ENCODE measurements at places on chromosomes 3 and 15.

- DNase-seq: no peak
These were observed 55.8 kb downstream of the TRPC1 start for GRCh38 chr3:142779591-142779990.

DNA sequence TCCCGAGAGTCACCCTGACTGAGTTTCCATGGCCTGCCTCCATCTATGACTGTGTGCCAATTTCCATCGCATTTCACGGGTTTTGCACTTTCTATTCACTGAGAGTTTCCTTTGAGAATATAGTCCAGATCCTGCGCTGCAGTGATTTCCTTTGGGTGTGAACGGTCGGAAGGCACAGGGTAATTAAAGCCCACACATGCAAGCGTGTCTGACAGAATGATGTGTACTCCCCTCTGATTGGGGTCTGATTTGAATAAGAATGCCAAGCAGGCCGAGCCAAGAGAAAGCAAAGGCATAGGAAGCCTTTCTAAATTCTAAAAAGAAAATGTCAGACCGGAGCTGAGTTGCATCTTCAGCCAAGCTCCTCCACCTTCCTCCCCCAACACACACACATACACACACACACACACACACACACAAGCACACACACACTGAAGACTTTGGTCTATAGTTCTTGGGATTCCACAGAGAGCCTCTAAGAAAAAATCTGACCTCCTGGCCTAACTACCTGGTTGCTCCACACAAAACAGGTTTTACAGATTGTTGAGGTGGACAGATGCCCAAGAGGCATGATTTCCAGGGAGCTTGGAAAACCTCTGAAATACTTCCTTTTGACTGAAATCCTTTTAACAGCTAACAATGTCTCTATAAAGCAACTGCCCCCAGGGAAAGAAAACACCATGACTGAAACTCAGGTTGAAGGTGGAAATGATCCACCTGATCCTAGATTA lies 59.7 kb upstream of the LRRN1 start:
- DNase-seq: no peak

DNA sequence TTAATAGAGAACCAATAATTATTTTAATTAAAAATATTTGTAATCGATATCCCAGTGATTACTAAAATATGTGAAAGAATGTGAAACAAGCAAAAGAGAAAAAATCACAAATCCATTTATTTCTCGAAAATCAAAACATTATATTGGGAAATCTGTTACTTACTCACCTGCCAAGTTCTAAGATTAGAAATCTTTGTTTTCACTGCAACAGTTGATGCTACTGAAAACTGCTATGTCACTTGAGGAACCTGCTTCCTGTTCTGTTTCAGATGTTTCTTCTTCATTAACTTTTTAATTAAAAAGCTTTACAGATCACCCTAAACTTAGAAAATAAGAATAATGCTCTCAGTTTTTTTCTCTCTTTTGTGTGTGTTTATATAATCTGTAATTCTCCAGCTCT lies 13.7 kb upstream of the DPH6 start:
- no peak for DNase-seq

GRCh38 chr15:82647045-82647834 lies at the start of gene CPEB1:
Gene CPEB1 (minus strand): TSS chr15:82647363. CDS start chr15:82628459, 18,904 bp downstream.
- no peak for DNase-seq

- no peak for DNase-seq
These were observed 198.7 kb downstream of the TNIK start for GRCh38 chr3:171261487-171261886.

DNA sequence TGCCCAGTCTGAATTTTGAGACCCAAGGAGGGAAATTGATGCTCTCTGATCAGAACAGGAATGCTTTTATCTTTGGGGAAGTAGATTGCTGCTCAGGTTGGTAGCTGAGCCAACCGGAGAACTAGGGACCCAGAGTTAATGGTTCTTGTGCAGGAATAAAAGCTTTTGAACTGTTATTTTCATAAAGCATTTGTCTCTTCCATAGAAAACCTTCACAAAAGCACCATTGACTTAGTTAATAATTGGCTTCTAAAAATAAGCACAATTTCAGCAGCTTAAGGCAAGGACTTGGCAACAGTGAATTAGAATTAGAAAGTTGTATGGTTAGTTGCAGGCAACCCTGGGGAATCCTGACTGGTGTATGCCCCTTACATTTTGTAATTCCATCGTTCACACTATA lies 53.8 kb downstream of the MAP2K1 start:
- no peak for DNase-seq

- DNase-seq: no peak
These were observed 34.1 kb upstream of the WNT5A start for GRCh38 chr3:55521064-55521737.

GRCh38 chr3:101828691-101829436 lies 20.4 kb upstream of the NFKBIZ start:
- DNase-seq: no peak

DNA sequence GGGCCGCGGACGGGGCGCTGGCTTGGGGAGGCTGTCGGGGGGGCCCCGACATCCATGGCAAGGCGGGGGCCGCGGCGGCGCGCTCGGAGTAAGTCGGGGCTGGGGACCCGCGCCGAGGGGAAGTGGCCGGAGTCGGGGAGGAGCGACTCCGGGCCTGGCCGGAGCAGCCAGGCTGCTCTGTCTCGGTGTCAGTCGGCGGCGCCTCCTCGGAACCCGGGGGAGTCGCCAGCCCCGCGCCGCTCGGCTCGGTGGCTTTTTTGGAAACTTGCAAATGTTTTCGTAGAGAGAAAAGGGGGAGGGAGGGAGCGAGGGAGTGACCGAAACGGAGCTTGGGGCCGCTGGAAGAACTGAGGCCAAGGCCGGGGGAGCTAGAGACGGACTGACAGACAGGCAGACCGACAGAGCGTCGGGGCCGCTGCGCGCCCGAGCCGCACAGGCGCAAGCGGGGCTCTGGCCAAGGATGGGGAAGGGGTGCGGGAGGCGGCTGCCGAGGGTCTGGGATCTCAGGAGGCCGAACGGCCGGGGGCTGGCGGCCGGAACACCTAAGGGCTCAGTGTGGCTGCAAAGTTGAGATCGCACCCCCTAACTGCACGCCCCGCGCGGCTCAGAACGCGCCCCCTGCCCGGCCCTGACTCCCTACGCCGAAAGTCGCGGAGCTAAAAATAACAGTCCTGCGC lies 5.0 kb downstream of the PTH1R start:
- DNase-seq: no peak

DNA sequence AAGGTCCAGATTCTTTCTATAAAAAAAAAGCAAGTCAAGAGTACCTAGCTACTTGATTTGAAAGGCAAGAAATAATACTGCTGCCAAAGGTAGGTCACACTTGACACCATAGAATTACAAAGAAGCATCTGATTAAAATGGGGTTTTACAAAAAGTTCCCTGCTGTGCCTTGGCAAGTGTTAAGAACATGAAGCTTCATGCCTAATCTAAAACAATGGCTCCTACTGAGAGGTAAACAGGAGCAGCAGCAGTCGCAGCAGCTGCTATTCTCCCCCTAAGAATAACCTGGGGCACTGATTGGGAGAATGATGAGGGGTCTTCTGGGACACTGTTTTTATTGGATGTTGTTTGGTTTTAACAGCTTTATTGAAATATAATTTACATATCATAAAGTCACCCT lies 14.1 kb downstream of the UBP1 start:
- DNase-seq: peak; percentile 40

- no peak for DNase-seq
These were observed 19.1 kb downstream of the FAM81A start for GRCh38 chr15:59457103-59457502.

DNA sequence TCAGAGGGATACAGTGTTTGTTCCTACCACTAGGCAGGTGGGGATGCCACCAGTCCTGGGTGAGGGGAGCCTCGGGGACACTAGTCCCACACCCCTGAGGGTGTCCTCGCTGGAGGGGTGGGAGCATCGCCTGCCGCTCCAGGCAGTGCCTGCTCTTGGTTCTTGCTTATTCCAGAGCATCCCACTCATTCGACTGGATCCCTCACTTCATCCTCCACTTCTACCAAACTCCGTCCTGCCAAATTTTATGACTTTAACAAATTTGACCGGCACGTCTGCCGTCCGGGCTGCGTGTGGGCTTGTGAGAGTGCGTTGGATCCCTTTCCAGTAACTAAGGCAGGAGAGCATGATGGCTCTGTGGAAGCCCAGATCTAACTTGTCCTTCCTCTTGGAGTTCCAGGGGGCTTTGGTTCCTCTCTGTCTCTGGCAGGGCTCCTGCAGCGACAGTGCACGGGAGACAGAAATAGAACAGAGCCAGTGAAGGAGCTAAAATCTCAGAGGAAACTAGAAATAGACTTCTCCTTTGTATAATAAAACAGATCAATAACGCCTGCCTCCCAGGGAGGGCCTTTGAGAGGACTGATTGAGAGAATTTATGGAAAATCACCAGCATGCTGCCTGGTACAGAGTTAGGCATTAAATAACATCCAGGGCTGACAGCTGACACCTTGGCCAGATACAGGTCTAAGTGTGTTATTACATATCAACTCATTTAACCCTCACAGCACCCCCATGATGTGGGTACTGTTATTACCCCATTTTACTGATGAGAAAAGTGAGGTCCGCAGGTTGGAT lies 34.5 kb downstream of the MGLL start:
- no peak for DNase-seq

- no peak for DNase-seq
These were observed 189.4 kb upstream of the GOLGA6L4 start for GRCh38 chr15:84046064-84046637.

GRCh38 chr3:191198480-191198879 lies 561 bp upstream of the OSTN start:
- DNase-seq: no peak

DNA sequence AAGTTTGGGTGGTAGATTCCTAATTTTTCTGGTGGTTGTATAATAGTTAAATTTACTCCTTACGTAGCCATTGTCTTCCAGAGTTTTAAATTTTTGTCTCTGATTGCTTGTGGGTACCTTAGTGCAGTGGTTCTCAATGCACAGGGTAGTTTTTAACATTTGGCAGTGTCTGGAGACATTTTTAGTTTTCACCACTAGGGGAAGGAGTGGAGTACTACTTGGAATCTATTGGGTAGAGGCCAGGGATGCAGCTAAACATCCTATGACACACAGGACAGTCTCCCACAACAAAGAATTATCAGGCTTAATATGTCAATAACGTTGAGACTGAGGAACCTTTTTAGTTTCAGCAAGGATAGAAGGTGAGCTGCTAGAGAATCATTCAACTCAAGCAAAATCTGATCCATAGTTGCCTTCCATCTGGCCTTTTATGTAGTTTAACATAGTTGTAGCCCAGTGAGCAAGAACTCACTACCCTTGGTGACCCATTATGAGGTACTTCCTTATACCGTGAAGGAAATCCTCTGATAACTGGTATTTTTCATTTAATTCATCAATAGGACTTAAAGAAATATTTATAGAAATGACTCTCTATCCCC lies 8.6 kb upstream of the STX19 start:
- no peak for DNase-seq

- DNase-seq: no peak
These were observed 107.5 kb upstream of the SLC2A2 start for GRCh38 chr3:171133796-171134569.

GRCh38 chr3:128004661-128005060 lies 47.6 kb upstream of the SEC61A1 start:
- DNase-seq: no peak

DNA sequence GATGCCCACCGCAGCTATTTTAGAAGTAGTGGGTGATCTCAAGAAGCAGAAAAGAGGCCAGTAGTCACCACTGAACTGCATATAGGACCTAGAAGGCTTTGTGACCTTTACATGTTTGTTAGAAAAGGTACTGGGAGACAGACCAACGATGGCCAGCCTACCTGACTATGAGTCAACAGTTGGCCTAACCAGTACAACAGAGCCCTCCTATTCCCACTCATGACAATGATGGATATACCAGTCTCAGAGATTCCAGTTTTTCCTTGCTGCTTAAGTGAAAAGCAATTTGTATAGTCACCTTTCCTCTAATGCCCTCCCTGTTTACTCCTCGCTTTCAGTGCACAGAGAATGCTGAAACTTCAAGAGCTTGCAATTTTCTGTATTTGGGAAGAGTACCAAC lies 86.6 kb upstream of the PPIB start:
- no peak for DNase-seq

DNA sequence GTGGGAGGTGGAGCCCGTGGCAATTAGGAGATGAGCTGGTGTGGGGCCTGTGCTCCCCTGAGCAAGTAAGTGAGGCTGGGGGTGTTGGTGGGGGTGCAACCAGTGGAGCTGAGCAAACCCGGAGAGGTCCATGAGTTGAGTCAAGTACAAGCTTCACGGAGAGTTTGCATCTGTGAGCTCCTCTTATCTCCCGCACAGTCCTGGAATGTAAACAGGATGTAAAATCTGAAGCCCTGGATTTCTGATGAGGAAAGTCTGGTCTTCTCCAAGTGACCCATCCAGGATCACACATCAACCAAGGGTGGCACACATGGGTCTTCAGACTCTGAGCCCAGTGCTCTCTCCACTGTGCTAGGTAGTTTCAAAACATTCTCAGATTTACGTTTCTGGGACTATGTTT lies 67.8 kb downstream of the LSM3 start:
- DNase-seq: no peak

DNA sequence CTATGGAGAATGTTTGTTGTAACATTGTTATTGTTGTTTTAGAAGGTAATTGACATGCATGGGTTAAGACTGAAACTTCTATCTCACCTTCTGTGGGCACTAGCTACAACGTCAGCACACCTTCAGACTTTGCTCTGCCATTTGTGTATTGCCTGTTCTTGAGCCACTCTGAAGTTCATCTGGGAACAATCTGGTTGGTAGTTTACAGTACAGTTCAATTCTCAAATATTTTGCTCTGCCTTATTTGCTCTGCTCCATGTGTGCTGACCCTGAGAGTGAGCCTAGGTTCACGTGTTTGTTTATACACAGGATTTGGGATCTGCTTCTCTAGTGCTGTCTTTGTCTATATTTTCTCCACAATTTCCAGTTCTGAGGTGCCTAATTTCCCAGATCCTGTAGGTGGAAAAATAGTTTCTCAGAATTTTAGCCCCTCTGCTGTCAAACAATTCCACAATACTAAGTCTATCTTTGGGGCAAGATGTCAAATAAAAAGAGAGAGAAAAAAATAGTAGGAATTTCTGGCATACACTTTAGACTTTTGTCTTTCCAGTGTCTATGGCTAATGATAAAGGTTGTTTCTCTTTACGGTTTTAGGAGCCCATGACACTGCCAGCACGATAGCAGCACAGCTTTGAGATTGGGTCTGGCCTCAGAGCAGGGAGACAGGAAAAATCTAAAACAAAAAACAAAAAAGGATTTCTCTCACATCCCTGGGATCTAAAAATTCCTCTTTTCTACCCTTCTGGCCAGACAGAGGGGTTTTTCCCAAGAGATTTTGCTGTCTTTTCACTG lies 721.4 kb downstream of the VGLL3 start:
- DNase-seq: no peak

DNA sequence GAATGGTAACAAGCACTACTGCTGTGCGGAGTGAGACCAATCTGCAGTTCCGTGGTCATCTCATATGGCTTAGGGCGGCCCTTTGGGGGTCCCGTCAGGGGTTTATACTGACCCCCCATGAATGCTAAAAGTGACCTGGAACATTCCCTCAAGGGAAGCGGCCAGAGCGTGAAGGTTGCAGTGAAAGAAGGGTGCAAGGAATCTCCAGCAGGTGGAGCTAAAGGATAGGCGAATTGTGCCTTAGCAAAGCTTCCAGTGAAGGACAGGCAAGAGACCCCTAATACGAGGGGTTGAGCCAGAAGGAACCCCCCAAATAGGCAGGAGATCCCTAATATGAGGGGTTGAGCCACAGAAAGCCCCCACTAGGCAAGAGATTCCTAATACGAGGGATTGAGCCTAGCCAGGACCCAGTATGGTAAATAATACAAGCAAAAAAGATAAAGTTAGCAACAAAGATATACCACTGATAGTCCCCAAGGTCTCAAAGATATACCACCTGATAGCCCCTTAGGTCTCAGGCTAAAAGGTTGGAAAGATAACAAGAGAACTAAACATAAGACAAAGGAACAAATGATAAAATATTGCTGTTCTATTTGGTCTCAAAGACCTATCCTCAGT lies 32.8 kb downstream of the ZNF589 start:
- peak; percentile 63 for DNase-seq
